ENCODE measurements at places on chromosomes 6 and 20.

DNA sequence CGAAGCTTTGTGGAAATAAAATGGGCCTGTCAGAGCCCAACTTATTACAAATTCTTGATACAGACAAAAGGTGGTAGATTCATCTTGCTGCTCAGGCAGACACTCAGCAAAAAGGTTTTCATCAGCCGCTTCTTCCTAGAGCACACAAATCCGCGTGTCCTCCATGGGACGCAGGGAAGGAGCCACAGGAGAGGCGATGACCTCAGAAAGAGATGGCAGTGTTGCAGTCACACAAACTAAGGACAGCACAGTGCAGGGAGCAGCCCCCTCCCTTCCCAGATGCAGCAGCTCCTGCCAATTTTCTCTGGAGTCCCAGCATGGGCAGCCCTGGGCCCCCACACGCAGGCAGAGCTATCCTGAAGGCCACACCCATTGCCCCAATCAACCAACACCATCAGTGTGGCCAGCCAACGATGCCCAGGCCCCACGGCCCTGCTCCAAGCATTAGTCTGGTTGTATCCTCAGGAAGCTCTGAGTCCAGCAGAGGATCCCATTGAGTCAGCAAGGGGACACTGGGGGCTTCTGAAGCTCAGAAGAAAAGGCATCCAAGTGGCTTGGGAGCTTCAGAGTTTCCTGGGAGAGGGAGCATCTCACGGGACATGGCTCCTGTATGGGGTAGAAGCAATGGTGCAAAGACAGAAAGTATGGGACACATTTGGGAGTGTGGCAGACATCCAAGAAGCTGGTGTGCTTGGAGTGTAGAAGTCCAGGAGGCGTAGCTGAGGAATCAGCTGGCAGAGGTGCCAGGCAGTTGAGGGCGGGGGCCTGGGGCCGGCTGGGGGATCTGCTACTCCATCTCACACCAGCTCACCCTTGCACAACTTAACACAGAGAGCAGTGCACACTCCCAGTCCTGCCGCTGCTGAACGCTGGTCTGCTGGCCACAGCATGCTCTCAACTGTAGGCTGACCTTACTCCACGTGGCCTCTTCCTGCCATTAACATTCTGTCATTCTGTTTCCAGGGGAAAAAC lies 142.1 kb upstream of the CST7 start:
- H3K36me3 ChIP-seq = no peaks in the 10 kb centered on the region
- no peaks in the 10 kb centered on the region for H3K4me1 ChIP-seq
- H3K27ac ChIP-seq = no peak overlapping the region
- H3K4me3 ChIP-seq = no peak overlapping the region
- DNase-seq = no peak

DNA sequence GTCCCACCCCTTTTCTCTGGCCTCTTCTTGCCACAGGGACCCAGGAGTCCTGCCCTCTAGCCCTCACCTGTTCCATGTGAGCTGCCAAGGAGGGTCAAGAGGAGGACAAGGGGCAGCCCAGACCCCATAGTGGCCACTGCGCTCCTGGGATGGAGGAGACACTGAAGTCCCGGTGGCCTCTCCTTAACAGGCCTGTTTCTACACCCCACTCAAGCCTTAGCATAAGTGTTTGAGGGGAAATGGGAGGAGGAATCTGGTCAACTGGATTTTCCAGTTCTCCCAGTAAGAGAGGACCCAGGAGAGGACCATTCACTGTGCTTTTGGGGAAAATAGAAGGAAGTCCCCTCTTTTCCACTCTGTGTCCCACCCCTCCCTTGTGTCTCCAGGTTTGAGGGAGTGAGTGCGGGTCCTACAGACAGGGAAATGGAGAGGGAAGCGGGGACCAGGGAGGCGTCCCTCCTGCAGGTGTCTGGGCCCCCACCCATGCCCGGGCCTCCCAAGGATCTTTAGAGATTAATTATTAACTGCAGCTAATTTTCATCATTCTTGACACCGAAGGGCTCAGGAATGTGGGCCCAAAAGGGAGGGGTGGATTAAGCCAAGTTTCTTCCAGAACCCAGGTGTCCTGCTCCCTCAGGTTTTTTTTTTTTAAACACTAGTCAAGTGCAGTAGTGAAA lies at the start of gene SFTA2:
Gene SFTA2, minus strand, starts transcription at position 202 of the 677 bp plus-strand sequence. Its CDS starts 74 bp downstream, at position 128.
- H3K4me1 ChIP-seq = no peaks in the 10 kb centered on the region
- H3K27ac ChIP-seq = no peak within 1 kb of the TSS
- no peak within 1 kb of the TSS for H3K4me3 ChIP-seq
- no peak for DNase-seq
- H3K36me3 ChIP-seq = peaks cover 2% of the 10 kb centered on the region

- DNase-seq = no peak
- no peak overlapping the region for H3K27ac ChIP-seq
- H3K36me3 ChIP-seq = no peaks in the 10 kb centered on the region
- no peak overlapping the region for H3K4me3 ChIP-seq
- H3K27me3 ChIP-seq = no peaks in the 10 kb centered on the region
These were observed 36.3 kb downstream of the ROS1 start for GRCh38 chr6:117389227-117390057.

DNA sequence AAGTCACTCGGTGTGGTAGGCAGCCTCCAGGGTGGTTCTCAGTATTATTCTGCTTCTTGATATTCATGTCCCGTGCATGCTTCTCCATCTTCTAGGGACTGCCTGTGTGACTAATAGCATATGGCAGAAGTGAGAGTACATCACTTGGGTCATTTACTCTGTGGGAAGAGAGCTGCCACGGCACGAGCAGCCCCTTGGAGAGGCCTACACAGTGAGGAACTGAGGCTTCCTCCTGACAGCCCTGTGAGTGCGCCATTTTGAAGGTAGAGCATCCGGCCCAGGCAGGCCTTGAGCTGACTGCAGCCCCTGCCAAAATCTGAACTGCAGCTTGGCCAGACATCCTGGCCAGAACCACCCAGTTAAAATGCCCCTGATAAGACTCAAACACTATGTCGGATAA lies 17.3 kb upstream of the MCUR1 start:
- H3K4me1 ChIP-seq = peaks cover 2% of the 10 kb centered on the region
- no peak for DNase-seq
- H3K27ac ChIP-seq = no peak overlapping the region

GRCh38 chr20:1505361-1505760 lies 14.1 kb upstream of the SIRPB2 start:
- H3K27ac ChIP-seq = no peak overlapping the region
- peaks cover 9% of the 10 kb centered on the region for H3K27me3 ChIP-seq
- H3K4me1 ChIP-seq = no peaks in the 10 kb centered on the region
